ENCODE measurements at places on chromosomes 12 and 14.

- no peak for DNase-seq
Observed at GRCh38 chr12:32522331-32523221, 123.2 kb downstream of the FGD4 start.

DNA sequence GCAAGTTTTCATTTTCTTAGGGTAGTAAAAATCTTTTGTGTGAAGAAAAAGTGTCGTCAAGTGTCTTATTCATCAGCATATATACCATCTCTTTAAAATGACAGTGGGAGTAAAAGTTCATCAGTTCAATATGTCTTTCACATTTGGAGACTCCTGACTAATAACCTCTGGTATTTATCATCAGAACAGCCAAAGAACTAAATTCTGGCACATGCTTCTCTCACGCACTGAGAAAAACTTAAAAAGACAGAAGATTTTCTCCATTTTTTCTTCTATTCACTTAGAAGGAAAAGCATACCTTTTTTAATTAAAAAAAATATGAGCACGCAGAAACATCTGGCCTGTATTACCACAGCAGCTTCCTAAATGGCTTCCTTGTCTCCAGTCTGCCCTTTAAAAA, 265.7 kb downstream of the AKAP6 start:
- DNase-seq = no peak

DNA sequence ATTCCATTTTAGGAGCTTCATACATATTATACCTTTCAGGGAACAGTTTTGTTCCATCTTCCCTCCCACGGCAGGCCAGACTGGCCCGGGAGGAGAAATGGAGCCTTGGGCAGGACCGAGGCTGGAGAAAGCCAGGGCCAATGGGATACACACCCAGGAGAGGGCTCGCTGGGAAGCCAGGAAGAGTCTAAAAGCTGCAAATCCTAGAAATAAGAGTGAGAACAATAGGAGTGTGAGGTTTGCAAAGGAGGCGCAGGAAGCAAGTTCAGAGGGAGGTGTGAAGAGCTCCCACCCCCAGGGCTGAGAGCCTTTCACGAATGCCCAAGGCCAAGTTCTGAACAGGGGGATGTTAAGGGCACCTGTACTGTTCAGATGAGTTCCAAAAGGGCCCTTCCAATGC, 67.5 kb upstream of the CPSF6 start:
- DNase-seq = no peak

- DNase-seq = peak; percentile 88
Observed at GRCh38 chr12:5988659-5989116, 43.6 kb upstream of the ANO2 start.

- DNase-seq = no peak
Observed at GRCh38 chr12:23681237-23681636, 268.2 kb downstream of the SOX5 start.

- peak; percentile 80 for DNase-seq
Observed at GRCh38 chr12:93847517-93848474, 170.6 kb downstream of the CRADD start.

- DNase-seq = no peak
Observed at GRCh38 chr12:132392389-132393244, 63.2 kb upstream of the GALNT9 start.

- DNase-seq = no peak
Observed at GRCh38 chr14:75597149-75597548, 18.7 kb downstream of the FLVCR2 start.
